ENCODE measurements at places on chromosomes 3 and 15.
A peak's percentile ranks its signal among the peaks of the same experiment; 100 is the strongest.

DNA sequence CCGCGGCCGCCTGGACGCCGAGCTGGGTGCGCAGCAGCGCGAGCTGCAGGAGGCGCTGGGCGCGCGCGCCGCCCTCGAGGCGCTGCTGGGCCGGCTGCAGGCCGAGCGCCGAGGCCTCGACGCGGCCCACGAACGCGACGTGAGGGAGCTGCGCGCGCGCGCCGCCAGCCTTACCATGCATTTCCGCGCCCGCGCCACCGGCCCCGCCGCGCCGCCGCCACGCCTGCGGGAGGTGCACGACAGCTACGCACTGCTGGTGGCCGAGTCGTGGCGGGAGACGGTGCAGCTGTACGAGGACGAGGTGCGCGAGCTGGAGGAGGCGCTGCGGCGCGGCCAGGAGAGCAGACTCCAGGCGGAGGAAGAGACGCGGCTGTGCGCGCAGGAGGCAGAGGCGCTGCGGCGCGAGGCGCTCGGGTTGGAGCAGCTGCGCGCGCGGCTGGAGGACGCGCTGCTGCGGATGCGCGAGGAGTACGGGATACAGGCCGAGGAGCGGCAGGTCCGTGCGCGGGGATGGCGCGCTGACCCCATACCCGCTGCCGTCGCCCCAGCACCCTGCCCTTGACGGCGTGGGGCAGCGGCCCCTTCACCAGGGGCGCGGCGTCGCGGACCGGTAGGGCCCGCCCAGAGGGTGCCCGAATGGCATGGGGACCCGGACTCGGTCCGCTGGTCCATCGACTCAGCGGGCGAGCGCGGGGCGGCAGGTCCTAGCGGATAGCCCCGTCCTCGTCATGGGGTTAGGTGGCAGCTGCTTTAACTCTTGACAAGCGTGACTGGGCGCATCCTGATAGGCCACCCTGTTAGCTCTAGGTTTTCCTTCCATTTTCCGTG, 848 bp downstream of the SYNM start:
- DNase-seq = no peak

- DNase-seq = no peak
Measured at GRCh38 chr15:79090487-79091203, at the start of gene RASGRF1. TSS of gene RASGRF1 (minus strand) at chr15:79090780. CDS start at chr15:79090498, 282 bp downstream.

DNA sequence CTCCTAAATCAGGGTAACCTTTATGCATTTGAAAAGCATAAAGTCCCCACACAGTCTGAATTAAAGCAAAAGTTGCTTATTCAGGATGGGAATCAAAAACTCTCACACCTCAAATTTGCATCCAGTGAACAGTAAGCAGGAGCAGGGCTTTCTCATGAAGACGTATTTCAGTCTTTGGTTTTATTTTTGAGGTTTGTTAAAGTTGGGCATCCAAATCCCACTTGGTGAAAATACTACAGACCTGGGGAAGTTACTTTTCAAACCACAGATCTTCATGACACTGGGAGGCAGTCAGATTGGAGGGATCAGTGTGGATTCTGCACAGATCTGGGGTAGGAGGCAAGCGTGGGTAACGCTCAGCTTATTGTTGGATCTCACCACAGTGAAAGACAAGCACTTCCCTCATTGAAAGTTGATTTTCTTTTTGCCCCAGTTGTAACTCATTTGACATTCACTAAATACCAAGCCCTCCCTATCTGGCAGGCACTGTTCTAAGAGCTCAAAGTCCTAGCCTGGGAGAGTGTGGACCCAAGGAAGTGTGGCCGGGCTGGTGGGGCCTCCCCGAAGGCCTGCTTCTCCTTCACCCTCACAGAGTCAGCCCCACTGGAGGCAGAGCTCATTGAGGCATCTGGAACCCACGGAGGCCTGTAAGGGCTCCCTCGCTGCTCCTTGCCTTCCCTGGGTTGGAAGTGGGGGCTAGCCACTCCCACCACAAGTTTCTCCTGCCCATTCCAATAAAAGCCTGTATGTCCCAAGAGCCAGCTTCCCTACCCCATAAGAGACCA, 783 bp upstream of the ISG20 start:
- DNase-seq = no peak

DNA sequence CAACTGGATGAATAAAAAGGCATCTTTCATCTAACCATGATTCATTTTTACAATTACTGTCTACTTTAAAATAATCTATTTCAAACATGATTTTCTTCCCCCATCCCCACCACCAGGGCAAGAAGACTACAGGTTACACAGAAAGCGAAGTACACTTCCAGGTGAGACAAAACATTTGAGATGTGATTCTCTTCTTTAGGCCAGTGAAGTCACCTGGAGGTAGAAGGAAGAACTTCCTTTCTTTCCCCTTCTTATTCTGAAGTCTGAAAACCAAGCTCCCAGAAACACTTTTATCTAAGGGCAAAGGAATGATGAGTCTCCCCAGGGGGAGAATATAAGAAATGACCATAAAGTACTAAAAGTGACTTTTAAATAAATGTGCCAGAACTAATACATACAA, 36.7 kb downstream of the SHQ1 start:
- DNase-seq = no peak

DNA sequence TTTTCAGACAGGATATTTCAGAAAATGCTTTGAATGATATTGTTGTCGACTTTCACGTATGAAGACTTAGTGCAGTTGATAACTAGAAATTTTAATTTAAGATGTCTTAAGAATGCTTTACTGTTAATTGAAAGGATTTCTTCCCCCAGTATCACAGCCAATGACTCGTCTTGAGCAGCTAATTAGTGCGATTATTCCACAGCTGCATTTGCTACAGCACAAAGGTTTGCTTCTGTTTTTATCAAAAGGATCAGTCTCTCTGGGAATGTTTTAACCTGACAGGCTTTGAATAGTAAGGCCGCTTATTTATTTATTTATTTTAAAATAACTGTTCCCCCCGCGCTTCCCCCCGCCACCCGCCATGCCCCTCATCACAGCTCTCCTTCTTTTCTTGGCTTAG, 123.5 kb upstream of the SAMMSON start:
- no peak for DNase-seq

DNA sequence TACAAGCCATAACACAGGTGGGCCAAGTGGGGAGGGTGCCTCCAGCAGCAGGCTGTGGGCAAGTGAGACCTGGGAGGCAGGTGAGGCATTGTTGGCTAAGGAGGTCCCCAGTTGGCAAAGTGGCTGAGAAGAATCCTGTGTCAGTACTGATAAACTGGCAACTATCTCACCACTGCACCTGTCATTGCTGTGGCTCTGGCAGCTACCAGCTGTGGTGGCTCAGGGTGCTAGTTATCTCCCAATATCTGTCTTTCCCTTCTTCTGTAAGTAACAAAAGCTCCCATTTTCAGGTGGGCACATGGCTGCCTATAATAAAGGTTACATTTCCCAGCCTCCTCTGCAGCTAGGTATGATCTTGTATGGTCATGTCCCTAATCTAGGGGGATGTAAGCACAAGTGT, 80.6 kb upstream of the RNF7 start:
- DNase-seq = no peak

DNA sequence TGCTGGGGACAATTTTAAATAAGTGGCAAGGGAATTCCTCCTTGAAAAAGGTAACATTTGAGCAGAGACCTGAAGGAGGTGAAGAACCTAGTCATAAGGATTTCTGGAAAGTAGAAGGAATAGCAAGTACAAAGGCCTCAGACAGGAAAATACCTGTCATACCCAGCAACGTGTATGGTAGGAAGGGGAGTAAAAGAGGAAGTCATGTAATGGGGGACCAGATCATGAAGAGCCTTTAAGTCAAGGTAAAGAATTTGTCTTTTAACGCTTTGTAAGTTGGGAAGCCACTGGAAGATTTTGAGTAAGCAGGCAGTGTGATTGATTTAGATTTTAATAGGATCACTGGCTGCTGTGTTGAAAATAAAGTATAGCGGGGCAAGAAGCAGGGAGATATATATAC, 43.4 kb upstream of the FAH start:
- no peak for DNase-seq

- DNase-seq = no peak
Measured at GRCh38 chr3:170027233-170028102, 10.3 kb upstream of the GPR160 start.

- DNase-seq = peak; percentile 27
Measured at GRCh38 chr3:187679638-187680396, 9.6 kb upstream of the SST start.

DNA sequence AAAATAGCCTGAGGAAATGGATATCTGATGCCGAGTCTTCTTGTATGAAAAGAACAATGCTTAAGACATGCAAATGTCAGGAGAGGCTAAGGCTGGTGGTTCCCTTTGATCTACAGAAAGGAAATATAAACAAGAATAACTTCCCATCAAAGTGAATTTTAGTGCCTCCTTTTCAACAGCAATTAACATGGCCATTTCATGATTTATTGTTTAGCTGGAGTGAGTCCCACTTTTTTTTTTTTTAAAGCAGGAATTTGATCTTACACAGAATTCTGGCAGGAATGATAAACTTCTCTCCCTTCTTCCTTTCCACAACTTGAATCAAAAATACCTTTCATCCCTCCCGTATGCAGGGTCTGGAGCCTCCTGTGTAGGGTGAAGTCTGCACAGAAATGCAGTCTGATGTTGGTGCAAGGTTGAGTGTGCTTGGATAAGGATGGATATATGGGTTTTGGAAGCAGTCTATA, 287.0 kb downstream of the MEX3B start:
- no peak for DNase-seq

GRCh38 chr3:160401291-160402095, 2.0 kb downstream of the SMC4 start:
- DNase-seq = no peak

DNA sequence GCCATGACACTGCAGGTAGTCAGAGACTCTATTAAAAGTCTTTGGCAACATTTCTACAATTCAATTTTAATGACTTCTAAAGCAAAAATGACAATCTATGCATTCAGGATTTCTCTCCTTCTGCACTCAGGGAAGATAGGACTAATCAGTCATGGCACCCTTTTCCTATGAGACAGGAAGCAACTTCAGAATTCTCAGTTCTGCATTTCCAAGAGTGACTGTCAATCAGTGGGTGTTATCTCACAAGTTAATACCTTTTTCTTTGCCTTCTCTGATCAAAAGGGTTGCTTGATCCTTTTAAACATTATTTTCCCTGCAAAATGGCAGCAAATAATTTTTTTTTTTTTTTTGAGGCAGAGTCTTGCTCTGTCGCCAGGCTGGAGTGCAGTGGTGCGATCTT, 7.8 kb upstream of the ICE2 start:
- no peak for DNase-seq

- no peak for DNase-seq
Measured at GRCh38 chr15:99429681-99430081, 136.1 kb upstream of the MEF2A start.

DNA sequence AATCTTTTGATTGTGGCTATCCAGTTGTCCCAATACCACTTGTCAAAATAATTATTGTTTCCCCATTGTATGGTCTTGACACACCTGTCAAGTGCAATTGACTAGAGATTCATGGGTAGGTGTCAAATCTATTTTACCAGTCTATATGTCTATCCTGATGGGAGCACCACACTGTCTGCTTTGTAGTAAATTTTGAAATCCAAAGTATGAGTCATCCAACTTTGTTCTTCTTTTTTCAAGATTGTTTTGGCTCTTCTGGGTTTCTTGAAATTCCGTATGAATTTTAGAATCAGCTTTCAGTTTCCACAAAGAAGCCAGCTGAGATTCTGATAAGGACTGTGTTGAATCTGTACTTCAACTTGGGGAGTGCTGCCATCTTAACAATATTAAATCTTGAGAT, 71.9 kb downstream of the CSNK1G1 start:
- DNase-seq = no peak

GRCh38 chr3:87503900-87504498, 227.6 kb upstream of the POU1F1 start:
- DNase-seq = no peak

DNA sequence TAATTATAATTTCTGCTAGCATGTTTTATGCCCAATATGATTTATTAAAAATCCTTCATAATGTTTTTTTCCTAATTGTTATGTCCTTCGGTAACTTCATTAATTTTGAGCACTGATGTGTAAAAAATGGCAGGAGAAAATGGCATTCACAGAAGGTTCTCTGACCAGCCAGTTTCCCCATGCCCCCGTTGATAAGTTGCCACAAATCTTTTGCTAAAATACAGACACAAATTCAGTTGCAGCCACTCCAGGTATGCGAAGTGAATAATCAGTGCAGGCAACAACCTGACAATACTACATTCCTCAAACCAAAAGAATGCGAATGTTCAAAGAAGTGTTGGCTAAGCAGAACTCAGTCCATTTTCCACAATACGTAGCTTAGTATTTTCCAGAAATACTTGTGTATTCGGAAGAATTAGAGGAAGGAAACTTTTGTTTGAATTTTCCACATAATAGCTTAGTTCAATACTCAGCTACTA, 32.7 kb downstream of the CHL1 start:
- DNase-seq = no peak

DNA sequence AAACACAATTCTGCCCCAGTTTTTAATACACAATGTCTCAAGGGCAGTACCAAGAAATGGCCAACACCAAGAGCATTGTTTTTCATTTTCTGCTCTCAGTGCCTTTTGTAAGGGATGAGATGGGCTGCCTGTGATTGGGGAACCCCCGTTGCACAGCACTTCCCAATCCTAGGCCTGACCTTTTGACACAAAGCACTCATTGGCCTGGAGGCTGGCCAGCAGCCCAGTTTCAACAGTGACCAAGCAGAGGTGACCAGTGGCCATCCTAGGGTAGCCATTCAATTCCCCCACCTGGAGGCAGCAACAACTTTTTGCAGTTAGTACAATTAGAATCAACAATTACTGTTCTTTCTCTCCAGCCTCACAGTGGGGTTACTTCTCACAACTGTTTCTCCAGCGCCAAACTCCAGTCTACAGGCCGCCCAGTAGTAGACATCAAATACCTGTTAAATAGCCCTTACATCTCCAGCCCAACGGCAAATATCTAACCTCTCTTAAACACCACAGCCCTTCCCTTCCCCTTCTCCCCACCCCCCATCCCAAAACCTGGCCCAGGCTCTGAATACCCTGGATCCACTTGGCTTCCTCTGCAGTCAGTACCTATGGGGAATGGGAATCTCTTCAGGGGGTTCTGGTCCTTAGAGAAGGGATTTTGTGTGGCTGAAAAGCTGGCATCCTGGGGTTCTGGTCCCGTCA, 8.9 kb upstream of the LRRC2 start:
- no peak for DNase-seq

- no peak for DNase-seq
Measured at GRCh38 chr3:56997675-56998074, 62.8 kb upstream of the SPATA12 start.

GRCh38 chr3:144593881-144594280, 622.3 kb downstream of the DIPK2A start:
- no peak for DNase-seq

DNA sequence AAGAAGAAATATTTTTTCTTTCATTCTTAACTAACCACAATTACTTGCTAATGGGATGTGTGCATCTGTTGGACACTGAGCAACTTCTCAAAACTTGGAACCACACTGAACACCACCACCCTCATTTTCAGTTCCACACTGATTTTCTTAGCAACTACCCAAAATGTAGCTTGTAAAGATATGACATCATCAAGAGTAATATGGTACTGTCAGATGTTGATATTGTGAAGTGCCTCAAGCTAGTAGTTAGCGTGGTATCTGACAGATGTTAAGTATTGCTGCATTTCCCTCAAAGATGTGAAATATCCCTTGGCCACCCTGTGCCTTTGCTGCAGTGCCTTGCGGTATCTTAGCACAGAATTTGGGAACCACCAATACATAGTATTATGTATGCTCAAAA, 9.3 kb downstream of the RFTN1 start:
- DNase-seq = no peak
